Umbilical cord (tissue), 2 donors: ENCODE measurements at places on chromosomes 6 and 20. TPM values are rescaled to one million over a fixed set of nuclear protein-coding genes. Genes with fewer than 3 reads are reported as not detected.

Gene SIRPB2
- 16.9 TPM for total RNA-seq

Gene OXT
- not detected for total RNA-seq

Gene IMPG1
- total RNA-seq: 1.2 TPM

Gene ARFGAP1
- total RNA-seq: 94.9 TPM

Gene FUT9
- total RNA-seq: 27.2 TPM

Gene BPIFB4
- total RNA-seq: not detected

GRCh38 chr20:53677447-53678314 is 84.0 kb upstream of the ZNF217 start:
- DNase-seq: peak; percentile 85

DNA sequence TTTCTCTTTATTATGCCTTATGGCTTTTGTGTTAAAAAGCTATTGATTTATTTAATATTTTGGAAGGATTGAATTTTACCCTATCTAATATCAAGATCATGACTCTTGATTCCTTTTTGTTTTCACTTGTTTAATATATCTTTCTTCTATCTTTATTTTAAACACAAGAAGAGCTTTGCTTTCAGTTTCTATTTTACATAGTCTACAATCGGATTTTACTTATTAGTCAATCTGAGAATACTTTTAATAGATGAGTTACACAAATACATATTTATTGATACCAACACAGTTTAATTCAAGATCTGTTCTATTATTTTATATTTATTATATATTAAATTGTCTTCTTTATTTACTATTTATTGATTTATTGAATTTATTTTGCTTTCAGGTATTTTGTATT is 218.8 kb downstream of the ESR1 start:
- DNase-seq: no peak

GRCh38 chr20:51639206-51639832 is 96.8 kb upstream of the NFATC2 start:
- DNase-seq: peak; percentile 54

GRCh38 chr6:166658792-166659150 is 31.7 kb upstream of the RPS6KA2 start:
- DNase-seq: no peak

DNA sequence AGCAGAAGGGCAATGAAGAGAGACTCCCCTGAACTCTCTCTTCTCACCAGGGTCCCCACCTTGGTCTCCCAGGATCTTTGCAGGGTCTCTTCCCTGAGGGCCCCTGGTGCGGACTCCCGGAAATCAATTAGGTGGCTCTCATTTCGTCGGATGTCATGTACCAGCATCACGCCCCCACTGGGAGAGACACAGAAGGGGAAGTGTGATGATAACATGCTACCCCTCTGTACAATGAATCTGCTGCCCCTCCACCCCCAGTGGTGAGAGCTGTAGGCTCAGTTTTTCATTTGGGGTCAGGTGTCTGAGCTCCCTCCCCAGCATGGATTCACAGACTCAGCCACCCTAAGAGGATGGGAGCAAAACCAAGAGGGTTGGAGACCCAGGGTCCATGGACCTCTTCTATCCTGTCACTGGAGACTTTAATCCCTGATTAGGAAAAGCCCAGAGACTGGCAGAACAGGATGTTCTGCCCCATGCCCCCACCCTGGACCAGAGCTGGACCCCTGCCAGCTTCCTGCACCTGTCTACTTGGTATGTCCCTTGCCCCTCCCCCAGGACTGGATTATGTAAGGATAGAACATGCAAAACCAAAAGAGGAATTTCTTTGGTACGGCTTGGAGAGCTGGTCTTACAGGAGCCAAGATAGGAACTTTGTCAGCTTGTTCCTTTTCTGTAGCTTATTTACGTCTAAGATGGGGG is 11.1 kb downstream of the GGT7 start:
- DNase-seq: peak; percentile 4

- peak; percentile 57 for DNase-seq
Observed at GRCh38 chr6:2111162-2111677, 134.2 kb downstream of the GMDS start.

- peak; percentile 72 for DNase-seq
Observed at GRCh38 chr20:35463455-35464300, 8.3 kb downstream of the CEP250 start.

DNA sequence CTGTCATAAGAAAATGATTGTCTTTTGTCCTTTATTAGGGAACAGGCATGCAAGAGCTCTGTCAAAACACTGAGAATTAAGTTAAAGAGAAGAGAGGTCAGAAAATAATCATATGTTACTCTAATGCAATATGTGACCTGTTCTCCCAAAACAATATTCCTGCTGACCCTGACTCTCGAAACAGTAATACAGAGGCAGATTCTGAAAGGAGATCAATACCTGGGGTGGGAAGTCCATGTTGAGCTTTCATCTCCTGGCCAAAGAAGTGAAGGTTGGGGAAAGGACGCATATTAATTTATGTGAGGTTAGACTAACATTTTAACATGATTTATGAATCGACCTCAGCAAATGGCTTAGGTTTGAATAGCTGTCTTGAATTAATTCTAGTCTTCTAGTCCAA is 243.0 kb downstream of the PTPRK start:
- no peak for DNase-seq

GRCh38 chr6:92710048-92710447 is 709.3 kb downstream of the EPHA7 start:
- DNase-seq: no peak

GRCh38 chr20:19883501-19883900 is 125.4 kb downstream of the RIN2 start:
- DNase-seq: no peak

GRCh38 chr20:63977739-63978276 is 1.6 kb downstream of the SAMD10 start:
- DNase-seq: no peak

DNA sequence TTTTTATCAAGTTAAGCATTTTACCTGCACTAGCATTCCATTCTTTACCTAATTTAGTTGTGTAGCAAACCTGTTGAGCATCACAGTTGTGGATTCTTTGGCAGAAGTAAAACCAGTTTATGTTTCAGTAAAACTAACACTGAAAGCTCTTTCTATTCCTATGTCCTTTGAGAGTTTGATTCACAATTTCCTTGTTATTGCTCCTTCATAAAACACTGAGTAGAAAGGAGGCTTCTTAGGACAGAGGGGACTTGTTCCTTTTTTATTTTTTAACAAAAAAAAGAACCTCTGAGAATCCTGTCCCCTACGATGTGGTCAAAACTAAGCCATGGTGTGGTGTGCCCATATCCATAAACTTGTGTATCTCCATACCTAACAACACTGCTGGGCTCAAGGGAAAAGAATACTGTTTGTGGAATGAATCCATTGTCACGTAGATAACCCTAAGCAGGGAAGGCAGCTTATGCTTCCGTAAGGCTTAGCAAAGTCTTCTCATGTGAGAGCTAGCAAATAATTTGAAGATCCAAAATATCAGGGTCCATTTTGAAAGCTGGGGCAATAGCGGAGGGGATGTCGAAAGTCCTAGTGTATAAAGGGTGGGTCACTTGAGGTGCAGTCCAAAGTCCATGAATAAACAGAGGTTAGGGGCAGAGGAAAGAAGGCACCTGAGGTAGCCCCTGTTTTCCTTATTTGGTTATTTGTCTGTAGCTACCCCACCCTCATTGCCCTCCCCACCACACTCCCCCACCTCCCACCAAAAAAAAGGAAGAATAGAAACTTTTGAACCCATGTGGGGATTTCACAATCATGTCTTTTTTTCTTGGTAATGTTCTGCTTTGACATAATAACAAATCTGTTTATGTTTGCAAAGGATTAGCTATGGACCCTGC is 71.0 kb downstream of the PLAGL1 start:
- DNase-seq: no peak

- DNase-seq: no peak
Observed at GRCh38 chr6:15522026-15522425, 140.8 kb downstream of the DTNBP1 start.

DNA sequence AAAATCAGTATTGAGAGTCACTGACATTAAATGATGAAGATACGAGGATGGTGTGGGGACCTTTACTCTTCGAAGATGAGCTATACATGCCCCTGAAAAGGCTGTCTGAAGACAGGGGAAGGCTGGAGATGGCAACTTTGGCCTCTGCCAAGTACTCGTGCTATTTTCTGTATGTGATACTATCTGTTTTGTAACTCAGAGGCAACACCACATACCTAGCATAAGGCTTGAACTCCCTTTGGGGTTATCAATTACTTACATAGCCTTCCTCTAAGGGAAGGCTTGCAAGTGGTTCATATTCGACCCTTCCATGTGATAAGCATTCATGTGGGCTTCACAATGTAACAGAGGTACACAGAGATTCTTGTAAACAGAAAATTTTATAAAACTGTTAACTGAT is 68.7 kb upstream of the FBXO30 start:
- no peak for DNase-seq

DNA sequence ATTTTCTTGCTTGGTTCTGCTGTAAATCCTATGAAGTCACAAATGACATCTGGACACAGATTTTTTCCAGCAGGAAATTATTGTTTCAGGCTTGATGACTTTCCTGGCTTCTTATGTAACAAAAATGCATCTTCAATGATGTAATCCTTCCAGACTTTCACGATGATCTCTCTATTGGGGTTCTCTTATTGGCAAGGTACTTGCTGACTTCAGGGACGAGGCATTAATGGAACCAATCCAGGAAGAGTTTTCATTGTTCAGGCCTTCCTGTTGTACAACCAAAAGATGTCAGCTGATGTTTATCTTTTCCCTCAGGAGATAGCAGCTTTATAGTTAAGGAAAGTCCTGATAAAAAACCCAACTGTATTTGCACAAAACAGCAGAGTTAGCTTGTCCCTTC is 118.5 kb upstream of the MMS22L start:
- DNase-seq: no peak

- DNase-seq: no peak
Observed at GRCh38 chr20:38635721-38636288, 34.2 kb downstream of the ARHGAP40 start.

DNA sequence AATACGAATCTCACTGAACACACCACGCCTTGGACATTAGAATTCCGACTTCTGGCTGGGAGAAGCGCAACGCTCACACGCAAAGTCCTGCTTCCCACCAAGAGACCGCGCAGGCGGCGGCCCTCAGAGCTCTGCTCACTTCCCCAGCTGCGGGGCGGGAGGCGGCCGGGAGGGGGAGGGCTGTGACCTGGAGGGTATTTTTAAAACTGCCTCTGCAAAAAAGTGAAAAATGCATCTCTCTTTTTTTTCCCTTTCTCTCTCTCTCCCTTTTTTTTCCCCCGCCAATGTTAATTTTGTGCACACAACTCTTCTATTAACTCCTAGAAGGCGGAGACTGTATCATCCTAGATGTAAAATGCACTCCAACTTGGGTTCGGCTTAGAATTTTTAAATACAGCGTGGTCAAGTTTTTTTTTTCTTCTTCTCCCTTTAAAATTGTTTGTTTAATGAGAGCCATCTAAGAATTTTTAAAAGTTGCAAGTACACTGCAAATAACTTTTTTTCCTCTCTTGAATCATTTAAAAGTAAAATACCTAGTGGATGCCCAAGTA is 66.4 kb downstream of the STX11 start:
- no peak for DNase-seq

DNA sequence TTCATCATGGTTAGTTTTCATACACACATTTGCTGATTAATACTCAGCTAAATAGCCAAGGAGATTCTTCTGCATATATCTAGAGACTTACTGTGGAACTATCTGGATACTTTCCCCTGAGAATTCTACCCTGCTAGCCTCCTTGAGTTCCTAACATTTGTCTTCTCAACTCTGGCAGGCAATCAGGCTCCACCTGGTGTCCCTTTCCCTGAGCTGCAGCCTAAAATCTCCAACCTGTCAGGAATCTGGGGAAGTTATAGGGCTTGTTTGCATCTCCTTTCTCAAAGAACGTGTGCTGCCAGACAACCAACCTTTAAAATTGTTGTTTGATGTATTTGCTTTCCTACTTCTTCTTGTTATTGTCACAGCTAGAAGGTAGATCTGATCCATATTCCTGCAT is 73.4 kb downstream of the FUT9 start:
- DNase-seq: no peak

DNA sequence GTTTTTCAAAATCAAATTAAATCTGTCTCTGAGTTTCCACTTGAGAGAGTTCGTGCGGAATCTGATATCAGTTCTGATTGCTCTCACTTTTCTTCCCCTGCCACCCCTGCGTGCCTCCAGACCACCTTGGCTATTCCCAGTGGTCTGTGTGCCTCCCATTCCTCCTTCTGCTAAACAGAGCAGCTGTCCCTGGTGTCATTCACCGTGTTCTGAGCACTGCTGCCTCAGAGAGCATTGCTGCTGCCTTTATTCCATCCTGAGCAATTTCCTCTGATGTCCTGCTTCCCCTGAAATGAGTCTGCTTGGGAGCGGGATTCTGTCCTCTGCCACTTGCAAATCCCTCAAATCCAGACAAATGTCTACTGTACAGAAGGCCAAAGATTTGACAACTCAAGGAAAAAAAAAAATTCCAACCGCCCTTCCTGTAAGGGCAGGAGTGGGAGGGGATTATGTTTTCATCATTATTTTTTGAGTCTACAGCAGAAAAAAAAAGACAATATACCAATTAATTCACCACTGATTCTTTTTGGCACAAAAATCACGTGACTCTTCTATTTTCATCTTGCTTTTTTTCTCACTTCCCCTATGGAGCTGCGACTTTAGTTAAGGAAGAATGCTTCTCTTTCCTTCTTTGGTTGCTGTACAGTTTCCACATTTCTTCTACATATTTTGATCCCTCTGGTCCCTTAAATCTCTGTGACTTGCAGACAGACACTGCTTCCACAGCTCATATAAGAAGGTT is 833.0 kb downstream of the EPHA7 start:
- DNase-seq: peak; percentile 18

DNA sequence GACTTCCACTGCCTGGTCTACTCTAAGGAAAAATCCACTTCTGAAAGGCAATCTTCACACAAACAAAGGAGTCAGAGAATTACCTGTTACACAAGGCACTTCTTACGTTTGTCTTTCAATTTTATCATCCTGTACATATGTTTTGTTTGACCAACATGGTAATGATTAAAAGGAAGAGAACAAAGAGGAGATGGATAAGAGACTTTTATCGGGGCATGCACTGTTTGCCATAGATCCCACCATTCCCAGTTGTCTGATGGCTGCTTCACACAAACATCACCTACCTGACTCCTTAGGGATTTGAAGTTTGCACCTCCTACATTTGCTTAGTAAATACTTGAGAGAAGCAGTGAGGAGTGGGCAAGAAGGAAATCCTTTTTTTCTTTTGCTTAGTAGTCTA is 87.1 kb downstream of the BFSP1 start:
- no peak for DNase-seq

DNA sequence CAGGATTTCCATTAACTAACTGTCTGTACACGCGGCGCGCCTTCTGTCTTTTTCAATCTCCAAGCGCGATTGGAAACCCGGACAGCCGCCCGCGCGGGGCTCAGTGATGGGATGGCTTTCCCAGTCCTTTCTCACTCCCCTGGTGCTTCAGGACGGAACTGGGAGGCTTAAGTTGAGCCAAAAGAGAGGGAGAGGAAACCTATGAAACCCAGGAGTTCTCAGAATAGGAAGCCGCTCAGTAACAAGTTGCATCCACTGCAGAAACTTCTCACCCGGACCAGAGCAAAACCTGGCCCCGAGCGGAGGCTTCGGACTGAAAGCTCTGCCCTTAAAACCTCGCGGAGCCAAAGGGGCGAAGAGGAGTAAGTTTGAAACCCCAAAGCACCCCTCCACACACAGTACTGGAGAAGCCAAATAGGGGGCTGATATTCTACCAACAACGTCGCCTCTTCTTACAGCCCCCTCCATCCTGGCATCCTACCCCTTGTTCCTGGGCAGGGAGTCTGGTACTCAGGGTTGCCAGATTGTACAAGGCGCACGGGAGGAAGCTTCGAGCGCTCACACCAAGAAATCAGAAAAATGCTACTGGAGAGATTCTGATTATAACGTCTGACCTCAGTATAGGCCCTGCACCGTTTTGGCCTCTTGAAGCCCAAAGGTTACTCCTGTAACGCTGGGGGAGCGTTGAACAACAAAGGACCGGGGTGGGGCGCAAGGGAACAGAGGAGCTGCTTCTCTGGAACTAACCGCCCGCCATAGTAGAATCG is 906 bp upstream of the COL12A1 start:
- DNase-seq: peak; percentile 61
